ENCODE measurements at places on chromosomes 13 and 19. TPM values are rescaled to one million over a fixed set of nuclear protein-coding genes. Genes with fewer than 3 reads are reported as not detected.

DNA sequence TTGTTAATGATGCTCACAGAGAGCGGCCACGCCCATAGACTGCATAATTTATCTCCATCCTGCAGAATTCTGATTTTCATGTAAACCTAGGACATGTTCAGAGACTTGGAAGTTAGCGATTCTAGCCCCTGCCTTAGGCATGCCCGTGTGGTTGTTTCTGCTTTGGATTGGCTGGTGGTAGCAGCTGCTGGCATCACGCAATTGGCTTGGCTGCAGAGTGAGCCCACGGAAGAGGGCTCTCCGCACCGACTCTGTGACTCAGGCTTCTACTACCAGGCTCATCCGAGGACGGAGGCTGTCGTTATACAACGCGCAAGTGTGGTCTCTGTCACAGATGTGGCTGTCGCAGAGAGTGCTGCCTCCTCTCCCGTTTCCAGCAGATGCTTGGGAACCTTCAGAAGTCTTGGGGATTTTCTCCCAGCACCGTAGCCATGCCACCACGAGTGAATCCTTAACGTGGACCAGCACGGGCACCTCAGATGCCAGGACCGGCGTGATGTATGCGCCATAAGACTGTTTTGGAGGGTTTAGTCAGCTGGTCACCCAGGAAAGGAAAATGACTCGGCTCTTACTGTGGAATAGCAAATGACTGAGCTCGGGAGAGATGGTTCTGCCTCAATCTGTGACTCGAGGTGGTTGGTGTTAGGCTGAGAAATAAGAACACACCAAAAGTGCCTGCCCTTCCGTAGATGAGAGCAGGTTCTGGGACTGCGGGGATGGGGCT is 61.0 kb upstream of the F7 start:
- no peak for DNase-seq

- no peak for DNase-seq
Observed at GRCh38 chr19:51285682-51286081, 25.8 kb upstream of the IGLON5 start.

- DNase-seq, result no peak
Observed at GRCh38 chr13:110047496-110047895, 259.5 kb downstream of the COL4A1 start.

DNA sequence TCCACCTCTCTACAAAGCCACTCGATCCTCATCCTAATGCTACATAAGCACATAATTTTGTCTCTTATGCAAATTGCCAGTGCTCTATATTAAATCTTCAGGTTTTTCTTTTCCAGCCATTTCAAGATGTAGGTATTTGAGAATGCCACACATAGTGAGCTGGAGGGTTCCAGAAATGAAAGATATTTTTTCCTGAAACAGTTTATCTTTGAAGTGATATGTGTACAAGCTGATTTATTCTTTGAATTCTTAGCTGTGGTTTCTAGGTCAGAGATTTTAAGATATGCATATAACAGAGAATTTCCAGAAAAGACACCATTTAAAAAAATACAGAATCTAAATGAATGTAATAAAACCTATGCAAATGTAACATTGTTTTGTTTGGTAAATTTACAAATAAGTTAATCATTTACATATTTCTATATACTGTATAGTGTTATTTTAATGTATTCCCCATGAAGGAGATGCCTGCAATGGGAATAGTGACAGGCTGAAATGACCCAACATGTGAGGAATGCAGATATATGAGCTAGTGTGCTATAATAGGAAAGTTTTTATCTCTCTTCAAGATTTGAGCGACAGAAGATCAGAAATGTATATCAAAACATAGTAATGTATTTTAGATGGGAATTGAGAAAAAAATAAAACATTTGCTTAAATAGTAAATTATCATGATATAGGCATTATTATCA is 570.2 kb downstream of the SLITRK1 start:
- no peak for DNase-seq

DNA sequence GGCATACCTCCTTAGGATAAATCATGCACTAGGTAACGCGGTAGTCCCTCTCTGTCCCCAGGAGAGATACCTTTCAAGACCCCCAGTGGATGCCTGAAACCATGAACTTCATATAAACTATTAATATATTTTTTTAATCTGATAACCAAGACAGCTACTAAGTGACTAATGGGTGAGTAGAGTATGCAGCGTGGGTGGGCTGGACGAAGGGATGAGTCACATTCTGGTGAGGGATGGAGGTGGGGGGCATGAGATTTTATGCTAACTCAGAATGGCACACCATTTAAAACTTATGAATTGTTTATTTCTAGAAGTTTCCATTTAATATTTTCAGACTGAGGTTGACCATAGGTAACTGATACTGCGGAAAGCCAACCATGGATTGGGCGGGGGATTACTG is 46.2 kb downstream of the CDK8 start:
- DNase-seq, result no peak

DNA sequence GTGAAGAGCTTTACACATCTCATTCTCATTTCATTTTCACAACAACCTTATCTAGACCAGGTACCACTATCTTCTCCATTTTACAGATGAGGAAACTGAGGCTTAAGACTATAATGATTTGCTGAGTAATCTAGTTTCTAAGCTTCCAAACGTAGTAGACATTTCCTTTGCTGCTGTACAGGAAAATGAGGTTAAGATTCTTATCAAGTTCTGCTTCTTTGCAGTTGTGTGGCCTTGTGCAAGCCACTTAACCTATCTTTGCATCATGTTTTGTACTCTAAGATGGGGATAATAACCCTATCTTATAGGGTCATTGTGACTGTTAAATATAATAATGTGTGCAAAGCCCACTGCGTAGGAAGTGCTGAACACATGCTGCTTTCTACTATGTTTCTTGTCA is 307.9 kb downstream of the HS6ST3 start:
- no peak for DNase-seq

DNA sequence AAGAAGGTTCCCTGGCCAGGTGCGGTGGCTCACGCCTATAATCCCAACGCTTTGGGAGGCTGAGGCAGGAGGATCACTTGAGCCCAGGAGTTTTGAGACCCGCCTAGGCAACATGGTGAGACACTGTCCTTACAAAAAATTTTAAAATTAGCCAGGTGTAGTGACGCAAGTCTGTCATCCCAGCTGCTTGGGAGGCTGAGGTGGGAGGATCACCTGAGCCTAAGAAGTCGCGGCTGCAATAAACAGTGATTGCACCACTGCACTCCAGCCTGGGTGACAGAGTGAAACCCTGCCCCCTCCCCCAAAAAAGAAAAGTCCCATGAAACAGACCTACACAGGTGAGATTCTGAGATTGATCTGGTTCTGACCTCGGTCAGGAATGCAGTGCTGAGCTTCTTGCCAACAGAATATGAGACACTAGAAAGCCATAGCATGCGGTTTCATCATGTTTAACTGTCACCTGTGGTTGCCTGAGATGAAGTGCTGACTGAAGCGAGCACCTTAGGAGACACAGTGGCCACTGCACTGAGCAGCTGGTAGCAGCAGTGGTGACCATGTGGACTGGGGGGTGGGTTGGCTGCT is 2.0 kb upstream of the A1BG start:
- DNase-seq, result no peak

DNA sequence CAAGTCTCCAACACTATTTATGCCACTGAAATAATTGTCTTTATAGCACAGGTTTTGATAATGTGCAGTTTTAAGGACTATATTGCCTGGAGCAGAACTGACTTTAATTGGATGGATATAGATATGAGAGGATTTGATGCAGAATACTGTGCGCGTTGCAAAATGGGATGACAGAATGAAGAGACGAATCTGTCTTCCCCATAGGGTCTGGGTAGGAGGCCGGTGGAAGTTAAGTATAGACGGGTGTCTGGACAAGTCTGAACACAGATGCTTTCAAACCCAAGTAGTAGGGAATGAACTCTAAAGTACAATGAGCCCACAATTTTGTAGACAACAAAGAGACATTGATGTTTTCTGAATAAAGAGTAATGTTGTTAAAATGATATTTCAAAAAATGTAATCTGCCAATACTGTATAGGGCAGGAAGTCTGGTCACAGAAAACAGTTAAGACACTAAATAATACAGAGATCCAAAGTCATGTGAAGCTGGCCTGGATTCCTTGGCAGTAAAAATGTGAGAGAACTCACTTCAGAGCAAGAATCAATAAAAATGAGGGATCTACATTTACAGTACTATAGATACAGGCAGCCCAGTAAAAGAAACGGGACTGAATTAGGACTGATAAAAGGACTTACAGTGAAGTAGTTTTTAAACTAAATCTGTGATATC is 125.5 kb downstream of the ENOX1 start:
- no peak for DNase-seq

DNA sequence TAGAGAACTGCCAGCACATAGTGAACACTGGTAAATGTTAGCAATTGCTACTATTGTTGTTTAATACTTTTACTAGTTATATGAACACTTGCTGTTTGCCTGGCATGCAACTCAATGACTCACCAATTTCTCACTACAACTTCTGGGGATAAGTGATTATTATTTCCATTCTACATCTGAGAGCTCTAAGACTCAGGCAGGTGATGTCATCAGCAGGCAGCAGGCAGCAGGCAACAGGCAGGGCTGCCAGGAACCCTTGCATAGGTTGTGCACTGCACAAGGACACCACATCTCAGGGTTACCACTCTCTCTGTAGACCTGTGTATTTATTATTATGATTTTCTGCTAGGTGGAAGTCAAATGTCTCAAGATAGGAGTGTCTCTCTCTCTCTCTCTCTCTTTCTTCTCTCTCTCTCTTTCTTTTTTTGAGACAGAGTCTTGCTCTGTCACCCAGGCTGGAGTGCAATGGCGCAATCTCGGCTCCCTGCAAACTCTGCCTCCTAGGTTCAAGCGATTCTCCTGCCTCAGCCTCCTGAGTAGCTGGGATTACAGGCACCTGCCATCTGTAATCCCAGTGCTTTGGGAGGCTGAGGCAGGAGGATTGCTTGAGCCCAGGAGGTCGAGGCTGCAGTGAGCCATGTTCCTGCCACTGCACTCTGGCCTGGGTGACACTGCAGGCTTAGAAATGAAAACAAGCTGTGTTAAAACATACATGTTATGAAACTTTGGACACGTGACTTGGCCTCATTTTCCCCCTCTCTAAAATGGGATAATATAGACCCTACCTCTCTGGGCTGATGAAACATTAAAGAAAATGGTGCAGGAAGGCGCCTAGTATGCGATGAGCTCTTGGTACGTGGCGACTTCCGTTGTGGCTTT is 22.7 kb downstream of the HPN start:
- DNase-seq, result no peak

- no peak for DNase-seq
Observed at GRCh38 chr13:30748717-30749116, 13.4 kb downstream of the ALOX5AP start.

GRCh38 chr13:23871616-23872220 is 17.5 kb downstream of the MIPEP start:
- DNase-seq, result no peak

DNA sequence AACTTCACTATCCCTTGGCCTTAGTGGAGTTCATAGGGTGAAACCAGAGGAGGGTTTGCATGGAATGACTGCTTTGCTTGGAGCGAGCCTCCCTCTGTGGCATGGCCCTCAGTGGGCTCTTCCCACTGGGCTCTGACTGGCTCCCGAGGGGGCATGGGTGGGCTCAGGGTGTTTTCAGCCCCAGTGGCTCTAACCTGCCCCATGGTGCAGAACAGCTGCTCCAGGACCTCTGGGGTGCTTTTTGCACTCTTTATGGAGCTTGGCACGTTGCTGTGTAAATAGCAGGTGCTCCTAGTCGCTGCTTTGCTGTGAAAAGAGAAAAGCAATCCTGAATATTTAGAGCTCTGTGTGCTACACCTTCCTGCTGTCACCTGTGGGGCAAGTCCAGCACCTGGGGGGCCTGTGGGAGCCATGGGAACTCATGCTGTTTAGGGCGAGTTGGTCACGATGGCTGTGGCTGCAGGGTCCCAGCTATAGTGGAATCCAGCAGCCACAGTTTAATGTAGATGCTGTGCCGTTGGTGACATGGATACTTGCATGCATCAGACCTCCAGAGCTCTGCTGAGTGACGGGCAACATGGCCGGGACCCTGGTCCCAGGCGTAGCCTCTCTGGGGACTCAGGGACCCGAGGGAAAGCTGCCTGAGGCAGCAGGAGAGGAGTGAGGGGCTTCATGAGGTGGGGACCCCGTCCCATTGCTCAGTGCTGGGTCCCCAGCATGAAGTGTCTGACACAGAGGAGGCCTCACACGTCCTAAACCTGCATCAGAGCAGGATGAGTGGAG is 14.3 kb upstream of the MCF2L start:
- DNase-seq, result no peak

DNA sequence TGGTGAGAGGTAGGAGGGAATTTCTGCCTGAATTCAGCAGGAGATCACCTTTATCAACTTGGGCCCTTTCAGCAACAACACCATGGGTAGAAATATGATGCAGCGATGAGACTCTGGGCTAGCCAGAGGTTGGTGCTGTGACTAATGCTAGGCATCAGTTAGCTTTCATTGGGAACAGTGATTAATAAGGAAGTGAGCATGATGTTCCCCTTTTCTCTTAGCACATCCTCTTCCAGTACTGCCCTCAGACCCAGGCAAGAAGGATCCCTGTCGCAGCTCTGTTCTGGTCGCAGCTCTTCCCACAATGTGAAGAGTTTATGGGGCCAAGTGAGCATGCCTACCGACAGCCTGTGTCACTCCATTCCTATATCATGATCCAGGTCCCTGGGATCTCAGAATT is 100.5 kb downstream of the FLT1 start:
- DNase-seq, result no peak

DNA sequence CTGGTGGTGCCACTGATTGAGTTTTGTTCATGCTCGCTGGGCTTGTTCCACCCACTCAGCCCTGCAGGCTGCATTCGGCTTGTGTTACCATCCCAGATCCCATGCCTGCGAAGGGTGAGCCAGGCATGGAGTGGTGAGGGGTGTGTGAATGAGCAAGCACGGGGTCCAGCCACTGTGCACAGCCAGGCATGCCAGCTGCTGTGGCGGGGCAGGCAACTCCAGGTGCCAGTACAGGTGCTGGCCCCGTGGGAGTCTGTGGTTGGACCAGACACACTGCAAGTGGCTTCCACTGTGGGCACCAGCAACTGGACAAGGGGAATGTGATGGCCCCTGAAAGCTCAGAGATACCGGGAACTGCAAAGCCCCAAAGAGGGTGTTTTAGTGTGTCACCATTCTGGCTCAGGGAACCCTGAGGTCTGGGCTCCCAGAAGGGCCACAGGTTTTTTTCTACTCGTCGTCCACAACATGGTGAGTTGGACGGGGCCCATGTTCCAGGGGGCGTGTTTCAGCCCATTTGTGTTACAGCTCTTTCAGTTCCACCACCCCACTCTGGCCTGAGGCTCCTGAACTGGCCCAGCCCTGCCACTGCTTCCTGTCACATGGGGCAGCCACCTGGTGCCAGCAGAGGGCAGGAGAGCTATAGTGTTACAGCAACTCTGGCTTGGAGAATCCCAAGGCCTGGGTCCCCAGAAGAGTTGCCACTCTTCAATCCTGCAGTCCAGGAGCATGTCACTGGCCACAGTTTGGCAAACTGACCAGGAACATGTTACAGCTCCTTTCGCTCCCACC is 217.0 kb upstream of the OBI1 start:
- no peak for DNase-seq

STOML3 gene
- not detected for total RNA-seq

SLC39A3 gene
- total RNA-seq, result 43.0 TPM

FBXO17 gene
- 30.9 TPM for total RNA-seq

PCP2 gene
- total RNA-seq, result not detected

VSIG10L gene
- 3.5 TPM for total RNA-seq

IL12RB1 gene
- not detected for total RNA-seq

TPP2 gene
- total RNA-seq, result 65.9 TPM

ZIC2 gene
- 48.6 TPM for total RNA-seq
